ENCODE measurements at places on chromosomes 5 and 9.

DNA sequence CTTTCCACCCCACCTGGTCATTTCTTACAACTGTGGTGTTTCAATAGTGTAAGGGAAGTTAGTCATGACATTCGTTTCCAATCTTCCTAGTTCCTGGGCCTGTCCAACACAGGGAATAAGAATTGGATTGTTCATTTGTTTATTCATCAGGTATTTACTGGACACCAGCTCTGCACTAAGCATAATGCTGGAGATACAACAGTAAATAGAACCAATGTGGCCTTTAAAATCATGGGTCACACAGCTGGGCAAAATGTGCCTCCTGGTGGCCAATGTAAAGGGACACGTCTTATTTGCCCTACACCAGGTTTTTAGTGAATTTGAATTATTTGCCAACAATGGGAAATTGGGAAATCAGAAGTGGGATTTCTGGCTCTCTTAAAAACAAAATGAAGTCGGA, 10.4 kb downstream of the ABLIM3 start:
- DNase-seq: no peak

DNA sequence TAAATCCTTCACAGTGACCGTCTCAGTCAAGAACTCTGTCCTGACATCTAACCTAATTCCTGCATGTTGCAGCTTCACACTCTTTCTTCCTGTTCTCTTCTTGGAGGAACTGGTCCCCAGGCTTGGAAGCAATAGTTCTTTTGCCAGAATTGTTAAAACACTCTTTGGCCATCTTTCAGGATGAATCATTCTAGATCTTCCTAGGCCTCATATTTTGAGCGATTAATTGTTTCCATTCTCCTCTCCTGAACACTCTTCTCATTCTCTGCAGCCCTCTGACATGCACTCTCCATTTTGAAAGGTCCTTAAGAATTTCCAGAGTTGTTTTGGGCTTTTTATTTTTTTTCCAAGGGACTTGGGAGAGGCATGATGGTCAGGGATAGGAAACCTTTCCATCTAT, 85.8 kb downstream of the FAM114A2 start:
- no peak for DNase-seq

GRCh38 chr5:35884773-35885172, 28.1 kb downstream of the IL7R start:
- no peak for DNase-seq

GRCh38 chr5:76163111-76163628, 80.0 kb downstream of the SV2C start:
- DNase-seq: no peak

DNA sequence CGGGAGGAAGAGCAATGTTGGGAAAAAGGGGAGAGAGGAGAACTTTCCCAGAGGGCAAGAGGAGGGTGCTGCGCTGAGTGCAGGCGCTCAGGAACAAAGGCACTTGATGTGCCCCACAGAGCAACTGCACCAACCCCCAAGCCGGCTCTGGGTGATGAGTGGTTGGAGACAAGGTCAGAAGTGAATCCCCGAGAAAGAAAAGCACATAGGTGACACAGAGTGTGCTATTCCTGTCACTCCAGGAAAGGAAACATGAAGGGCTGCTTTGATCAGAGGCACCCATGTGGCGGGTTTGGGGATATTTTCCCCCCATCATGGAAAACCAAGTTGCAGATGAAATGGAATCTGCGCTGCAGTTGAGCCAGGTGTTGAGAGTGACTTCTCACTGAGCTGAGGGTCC, 20.7 kb upstream of the SLC25A48 start:
- no peak for DNase-seq

GRCh38 chr5:129042306-129042705, 52.2 kb upstream of the ISOC1 start:
- no peak for DNase-seq

Measured in sigmoid colon (tissue), 7 donors.